Progenitor cell of endocrine pancreas (in vitro differentiated cells): ENCODE measurements at places on chromosomes 5 and 9.

GRCh38 chr5:136780518-136780917 is 415.2 kb upstream of the TRPC7 start:
- no peaks in the 10 kb centered on the region for H3K27me3 ChIP-seq
- DNase-seq: no peak
- no peak overlapping the region for H3K27ac ChIP-seq
- H3K4me3 ChIP-seq: no peak overlapping the region
- H3K36me3 ChIP-seq: no peaks in the 10 kb centered on the region
- no peaks in the 10 kb centered on the region for H3K4me1 ChIP-seq

DNA sequence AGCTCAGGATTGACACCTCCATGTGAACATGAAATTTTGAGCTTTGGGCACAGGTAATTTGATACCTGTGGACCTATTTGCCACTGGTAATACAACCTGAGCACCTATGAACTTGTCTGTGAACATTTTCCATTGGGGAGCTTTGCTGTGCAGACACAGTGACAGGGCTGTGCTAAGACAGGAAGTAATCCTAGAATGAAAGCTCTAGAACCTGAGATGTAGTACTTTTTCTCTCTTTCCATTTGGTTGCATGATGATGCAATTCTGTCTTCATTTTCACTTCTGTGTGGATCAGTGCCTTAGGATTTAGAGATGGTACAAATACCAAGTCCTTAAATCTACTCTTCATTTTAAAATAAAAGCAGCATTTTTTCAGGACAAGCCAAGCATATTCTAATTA is 216.9 kb downstream of the NR3C1 start:
- H3K36me3 ChIP-seq: peaks cover 2% of the 10 kb centered on the region
- no peak for DNase-seq
- H3K4me1 ChIP-seq: peaks cover 19% of the 10 kb centered on the region
- no peaks in the 10 kb centered on the region for H3K27me3 ChIP-seq
- no peak overlapping the region for H3K27ac ChIP-seq

GRCh38 chr5:78215972-78216371 is 78.5 kb downstream of the AP3B1 start:
- peaks cover 3% of the 10 kb centered on the region for H3K4me1 ChIP-seq
- peaks cover 8% of the 10 kb centered on the region for H3K36me3 ChIP-seq
- H3K27ac ChIP-seq: no peak overlapping the region
- H3K27me3 ChIP-seq: no peaks in the 10 kb centered on the region
- no peak for DNase-seq

DNA sequence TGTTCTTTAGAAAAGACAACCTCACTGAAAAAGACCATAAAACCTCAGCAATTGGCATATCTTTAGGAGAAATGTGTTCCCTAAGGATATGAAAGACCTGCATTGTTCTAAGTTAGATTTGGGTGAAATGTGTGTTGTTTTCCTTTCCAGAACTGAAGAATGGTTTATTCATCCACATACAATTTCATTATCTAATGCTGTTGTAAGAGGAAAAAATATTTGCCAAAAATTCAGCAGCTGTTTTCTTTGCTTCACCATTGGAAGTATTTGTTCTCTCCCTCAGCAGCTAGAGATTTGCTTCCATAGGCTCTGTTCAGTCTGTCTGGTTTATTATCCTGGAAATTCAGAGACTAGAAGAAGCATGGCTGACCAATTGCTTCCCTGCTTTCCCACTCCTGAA is 150.9 kb downstream of the ISOC1 start:
- H3K4me1 ChIP-seq: peaks cover 39% of the 10 kb centered on the region
- no peak for DNase-seq
- no peaks in the 10 kb centered on the region for H3K36me3 ChIP-seq
- H3K27me3 ChIP-seq: no peaks in the 10 kb centered on the region

DNA sequence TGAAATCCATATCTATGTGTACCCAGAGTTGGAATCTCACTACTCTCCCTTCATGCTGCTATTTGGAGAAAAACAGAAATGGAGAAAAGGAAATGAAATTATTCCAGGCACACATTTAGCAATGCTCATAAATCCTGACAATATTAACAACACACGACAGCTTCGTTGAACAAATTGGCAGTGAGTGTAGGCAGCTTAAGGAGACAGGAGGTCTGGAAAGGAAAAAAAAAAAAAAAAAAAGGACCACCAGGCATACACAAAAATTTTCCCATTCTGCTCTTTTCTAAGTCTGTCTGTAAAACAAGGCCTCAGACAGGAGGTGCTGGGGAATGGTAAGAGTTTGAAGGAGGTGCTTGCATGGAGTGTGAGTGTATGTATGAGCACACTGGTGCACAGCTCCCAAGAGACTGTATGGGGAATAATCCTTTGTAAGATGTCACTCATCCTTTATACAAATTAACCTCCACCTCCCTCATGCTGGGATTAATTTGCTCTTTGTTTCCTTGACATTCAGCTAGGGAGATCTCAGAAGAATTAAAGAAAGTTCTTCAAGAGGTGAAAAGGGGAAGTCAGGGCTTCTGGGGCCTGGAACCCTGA is 78.9 kb downstream of the ASTN2 start:
- no peak for DNase-seq
- no peak overlapping the region for H3K4me3 ChIP-seq
- no peaks in the 10 kb centered on the region for H3K4me1 ChIP-seq
- no peak overlapping the region for H3K27ac ChIP-seq
- H3K27me3 ChIP-seq: no peaks in the 10 kb centered on the region
- H3K36me3 ChIP-seq: no peaks in the 10 kb centered on the region

DNA sequence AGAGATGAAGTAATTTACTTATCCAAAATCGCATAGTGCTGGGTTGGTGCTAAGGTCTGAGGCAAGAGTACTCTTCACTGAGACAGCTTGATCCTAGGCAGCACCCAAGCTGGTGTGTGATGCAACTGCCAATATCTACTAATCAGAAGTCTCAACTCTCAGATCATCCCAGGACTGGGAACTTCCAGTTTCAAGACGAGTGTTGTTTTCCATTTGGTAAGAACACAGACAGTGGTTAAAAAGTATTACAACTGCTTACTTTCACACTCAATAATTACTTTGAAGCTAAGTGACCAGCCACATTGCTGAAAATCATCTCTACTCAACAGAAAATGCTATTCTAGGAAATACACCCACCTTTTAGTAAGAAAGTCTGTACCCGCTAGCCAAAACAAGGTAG is 45.3 kb downstream of the FBXW11 start:
- no peaks in the 10 kb centered on the region for H3K27me3 ChIP-seq
- no peak for DNase-seq
- peak overlapping the region; percentile 67 for H3K27ac ChIP-seq
- peaks cover 2% of the 10 kb centered on the region for H3K36me3 ChIP-seq

GRCh38 chr9:127403507-127404192 is 6.7 kb downstream of the SLC2A8 start:
- H3K36me3 ChIP-seq: peaks cover 10% of the 10 kb centered on the region
- H3K27ac ChIP-seq: no peak overlapping the region
- peaks cover 7% of the 10 kb centered on the region for H3K4me1 ChIP-seq
- H3K4me3 ChIP-seq: no peak overlapping the region
- no peak for DNase-seq

- peaks cover 4% of the 10 kb centered on the region for H3K4me1 ChIP-seq
- no peaks in the 10 kb centered on the region for H3K27me3 ChIP-seq
- H3K36me3 ChIP-seq: peaks cover 4% of the 10 kb centered on the region
- no peak for DNase-seq
- no peak overlapping the region for H3K4me3 ChIP-seq
- no peak overlapping the region for H3K27ac ChIP-seq
These were observed 107.3 kb upstream of the SARDH start for GRCh38 chr9:133845440-133845839.

- H3K27ac ChIP-seq: no peak overlapping the region
- no peaks in the 10 kb centered on the region for H3K4me1 ChIP-seq
- no peak overlapping the region for H3K4me3 ChIP-seq
- DNase-seq: no peak
- no peaks in the 10 kb centered on the region for H3K27me3 ChIP-seq
These were observed 81.1 kb downstream of the PDZD2 start for GRCh38 chr5:31720004-31720403.
